Foreskin keratinocyte (primary cell): ENCODE measurements at places on chromosomes 5 and 9. TPM values are rescaled to one million over a fixed set of nuclear protein-coding genes. Genes with fewer than 3 reads are reported as not detected.
A peak's percentile ranks its signal among the peaks of the same experiment; 100 is the strongest.

XRCC4 gene
- polyA plus RNA-seq, result 8.6 and 10.2 TPM in 2 replicates

SVEP1 gene
- not detected in 2 replicates for polyA plus RNA-seq

ALDH7A1 gene
- 112 and 123 TPM in 2 replicates for polyA plus RNA-seq

DNA sequence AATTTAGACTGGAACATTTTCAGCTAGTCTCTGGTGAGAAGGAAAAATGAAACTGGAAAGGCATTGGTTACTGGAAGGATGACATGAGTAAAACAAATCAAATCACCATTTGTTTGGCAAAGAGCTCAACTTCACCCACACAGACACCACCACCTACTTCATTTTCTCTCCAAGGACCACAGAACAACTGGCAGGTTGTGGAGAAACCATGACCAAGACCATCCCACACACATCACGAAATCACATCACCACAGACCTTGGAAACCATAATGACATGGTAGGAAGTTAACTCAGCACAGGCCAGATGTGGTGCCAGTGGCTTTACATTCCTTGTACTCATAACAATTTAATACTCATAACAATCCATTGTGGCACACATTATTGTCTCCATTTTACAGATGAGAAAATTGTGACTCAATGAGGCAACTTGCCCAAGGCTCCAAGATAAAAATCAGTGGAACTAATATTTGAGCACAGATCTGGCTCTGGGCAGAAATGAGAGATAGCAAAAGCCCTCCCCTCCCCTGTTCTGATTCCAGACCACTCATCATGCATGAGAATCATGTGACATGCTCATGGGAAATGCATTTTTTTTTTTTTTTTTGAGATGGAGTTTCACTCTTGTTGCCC lies 7.5 kb downstream of the OR1K1 start:
- no peak for DNase-seq

DNA sequence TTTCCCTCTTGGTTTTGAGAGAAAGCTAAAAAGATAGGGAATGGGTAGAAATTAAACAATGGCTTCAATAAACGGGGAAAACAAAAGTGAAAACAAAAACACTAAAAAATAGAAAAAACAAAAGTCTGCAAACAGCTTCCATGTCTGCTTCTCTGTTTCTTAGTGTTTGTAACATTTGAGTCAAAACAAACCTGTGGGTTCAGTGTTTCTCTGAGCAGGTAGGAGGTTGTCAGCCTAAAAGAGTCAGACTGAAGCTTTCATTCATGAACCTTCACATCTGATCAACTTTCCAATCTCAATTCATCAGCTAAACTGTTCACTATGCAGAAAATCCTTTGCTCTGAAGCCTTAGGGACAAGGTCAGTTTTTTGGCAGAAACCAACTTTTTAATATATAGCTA lies 102.5 kb upstream of the ADAMTS16 start:
- no peak for DNase-seq

GRCh38 chr9:116686693-116687073 lies 422 bp upstream of the TRIM32 start:
- no peak for DNase-seq

DNA sequence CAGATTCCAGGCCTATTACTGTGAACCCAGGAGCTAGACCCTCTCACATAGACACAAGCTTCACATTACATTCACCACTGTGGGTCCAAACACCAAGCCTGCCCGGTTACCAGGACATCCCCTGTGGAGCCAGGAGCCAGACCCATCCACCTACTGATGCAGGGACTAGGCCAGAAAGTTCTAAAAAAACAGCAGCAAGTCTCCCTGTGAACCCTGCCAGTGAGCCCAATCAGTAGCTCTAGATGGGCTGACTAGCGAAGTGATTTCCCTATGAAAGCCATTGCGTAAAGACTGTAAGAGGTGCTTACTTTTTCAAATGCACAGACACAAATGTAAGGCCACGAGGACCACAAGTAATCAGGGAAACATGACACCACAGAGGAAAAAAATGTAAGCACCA lies 352.3 kb downstream of the TMEM161B start:
- no peak for DNase-seq

GRCh38 chr5:158164296-158165047 lies 305.5 kb upstream of the CLINT1 start:
- DNase-seq, result no peak

GRCh38 chr9:93094658-93095204 lies 1.3 kb upstream of the CARD19 start:
- DNase-seq, result no peak

GRCh38 chr9:127501821-127502343 lies 50.6 kb downstream of the LRSAM1 start:
- DNase-seq, result no peak

GRCh38 chr9:113148781-113149510 lies 1.9 kb upstream of the SLC31A2 start:
- DNase-seq, result no peak

GRCh38 chr5:173697931-173698579 lies 81.6 kb upstream of the BOD1 start:
- no peak for DNase-seq

DNA sequence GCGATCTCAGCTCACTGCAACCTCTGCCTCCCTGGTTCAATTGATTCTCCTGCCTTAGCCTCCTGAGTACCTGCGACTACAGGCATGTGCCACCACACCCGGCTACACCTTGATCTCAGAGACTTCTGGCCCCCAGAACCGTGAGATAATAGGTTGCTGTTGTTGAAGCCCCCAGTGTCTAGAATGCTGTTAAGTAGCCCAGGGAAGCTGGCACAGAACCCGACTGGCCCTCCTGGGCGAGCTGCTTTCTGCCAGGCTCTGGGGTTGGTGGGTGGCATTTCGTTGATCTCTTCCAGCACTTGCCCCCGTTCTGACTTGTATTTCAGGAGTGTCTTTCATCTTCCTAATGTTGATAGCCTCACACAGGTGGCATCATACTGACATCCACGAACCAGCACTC lies 807.1 kb downstream of the CDH9 start:
- no peak for DNase-seq

DNA sequence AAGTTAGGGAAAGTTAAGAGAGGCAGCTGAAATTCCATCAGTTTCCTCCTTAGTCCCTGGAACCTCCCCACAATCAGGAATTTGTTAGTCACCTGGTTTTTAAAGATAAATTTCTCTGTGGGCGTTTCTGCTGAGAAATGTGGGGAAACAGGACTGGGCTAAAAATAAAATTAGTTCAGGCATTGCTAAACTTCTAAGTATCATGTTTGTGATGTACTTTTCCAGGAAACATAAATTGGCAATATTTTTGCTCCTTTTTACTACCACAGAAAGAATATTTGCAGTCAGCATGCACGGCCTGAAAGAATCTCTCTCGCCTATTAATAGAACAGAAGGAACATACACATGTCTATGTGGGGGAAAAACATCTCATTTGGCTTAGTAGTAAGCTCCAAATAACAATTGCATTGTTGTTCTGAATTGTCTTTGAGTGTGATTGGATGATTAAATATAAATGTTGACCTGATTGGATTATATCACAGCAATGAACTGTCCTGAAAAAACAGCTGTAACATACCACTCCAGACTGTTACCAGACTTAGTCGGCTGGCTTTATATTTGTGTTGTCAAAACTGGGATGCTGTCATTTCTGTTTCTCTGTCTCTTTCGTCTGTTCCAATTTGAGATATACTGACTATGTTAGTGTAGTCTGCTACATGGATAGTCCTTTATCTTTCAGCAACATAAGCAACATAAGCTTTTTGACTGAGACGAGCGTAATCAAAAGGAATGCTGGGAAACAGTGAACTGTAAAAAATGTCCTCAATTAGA lies 12.9 kb downstream of the TJP2 start:
- peak; percentile 69 for DNase-seq
